Right lobe of liver (tissue), 6 donors: ENCODE measurements at places on chromosomes 2 and 18.

GRCh38 chr2:61181382-61182058 lies 19.5 kb downstream of the C2orf74 start:
- DNase-seq = no peak

DNA sequence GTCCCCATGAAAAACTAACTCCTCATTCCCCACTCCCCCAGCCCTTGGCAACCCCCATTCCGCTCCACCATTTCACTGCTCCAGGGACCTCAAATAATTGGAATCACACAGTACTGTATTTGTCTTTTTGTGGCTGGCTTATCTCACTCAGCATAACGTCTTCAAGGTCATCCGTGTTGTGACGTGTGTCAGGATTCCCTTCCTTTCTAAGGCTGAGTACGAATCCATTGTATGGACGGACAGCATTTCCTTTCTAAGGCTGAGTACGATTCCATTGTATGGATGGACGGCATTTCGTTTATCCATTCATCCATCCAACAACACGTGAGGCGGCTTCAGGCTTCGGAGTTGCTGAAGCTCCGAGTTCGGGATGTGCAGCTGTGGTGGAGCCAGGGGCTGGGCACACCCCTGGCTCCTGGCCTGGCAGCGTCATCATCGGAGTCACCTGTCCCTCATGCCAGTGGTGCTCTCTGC lies 1.2 kb upstream of the ASB1 start:
- no peak for DNase-seq

- DNase-seq = no peak
Observed at GRCh38 chr2:225693259-225693658, 293.7 kb downstream of the NYAP2 start.

DNA sequence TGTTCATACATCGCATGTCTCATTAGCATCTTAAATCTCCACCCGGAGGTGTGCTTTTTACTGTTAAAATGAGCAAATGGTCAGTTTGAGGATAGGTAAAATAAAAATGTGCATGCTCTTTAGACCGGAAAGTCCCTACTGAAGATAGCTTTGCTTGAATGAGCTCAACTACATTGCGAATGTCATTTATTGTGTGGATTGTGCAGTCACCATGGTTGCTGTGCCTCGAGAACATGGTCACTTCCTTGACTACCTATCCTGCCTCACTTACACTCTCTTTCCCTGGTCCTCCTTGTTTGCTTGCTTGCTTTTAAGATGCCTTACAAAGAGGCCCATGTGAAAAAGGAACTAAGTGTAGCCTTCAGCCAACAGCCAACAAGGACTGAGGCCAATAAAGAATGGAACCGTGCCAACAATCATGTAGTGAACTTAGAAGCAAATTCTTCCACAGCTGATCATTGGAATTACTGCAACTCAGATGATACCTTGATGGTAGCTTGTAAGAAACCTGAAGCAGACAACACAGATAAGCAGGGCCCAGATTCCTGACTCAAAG lies 72.2 kb upstream of the BARD1 start:
- no peak for DNase-seq

DNA sequence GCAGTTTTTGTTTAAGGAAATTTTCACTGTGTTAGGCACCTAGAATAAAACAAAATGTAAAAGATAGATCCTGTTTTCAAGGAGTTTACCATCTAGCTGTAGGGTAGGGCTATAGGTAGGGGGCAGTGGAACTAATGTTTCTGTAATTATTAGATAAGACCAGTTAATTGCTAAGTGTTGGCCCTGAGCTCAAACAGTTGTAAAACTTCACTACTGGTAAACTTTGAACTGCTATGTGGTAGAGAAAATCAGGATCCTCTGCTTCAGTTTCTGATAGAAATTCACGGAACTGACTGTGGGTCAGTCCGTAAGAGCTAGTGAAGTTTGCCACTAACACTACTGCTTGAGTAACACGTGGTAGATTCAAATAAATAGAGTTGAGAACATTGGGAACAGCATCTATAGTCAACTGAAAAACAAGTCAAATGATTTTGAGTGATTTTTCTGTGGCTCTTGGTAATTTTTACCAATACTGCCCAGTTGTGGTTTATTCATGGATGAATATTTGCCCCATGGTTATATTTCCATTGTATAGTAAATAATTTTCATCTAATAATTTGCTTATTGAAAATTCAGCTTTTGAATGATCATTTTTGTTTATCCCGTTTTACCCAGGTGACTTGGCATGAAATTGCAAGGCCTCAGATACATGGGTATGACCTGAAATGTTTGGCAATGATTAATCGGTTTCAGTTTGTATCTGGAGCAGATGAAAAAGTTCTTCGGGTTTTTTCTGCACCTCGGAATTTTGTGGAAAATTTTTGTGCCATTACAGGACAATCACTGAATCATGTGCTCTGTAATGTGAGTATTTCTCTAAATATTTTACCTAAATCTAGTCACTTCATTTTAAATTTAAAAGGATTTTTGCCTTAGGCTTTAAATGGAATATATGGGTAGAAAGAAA lies 26.4 kb downstream of the ELP2 start:
- DNase-seq = no peak

DNA sequence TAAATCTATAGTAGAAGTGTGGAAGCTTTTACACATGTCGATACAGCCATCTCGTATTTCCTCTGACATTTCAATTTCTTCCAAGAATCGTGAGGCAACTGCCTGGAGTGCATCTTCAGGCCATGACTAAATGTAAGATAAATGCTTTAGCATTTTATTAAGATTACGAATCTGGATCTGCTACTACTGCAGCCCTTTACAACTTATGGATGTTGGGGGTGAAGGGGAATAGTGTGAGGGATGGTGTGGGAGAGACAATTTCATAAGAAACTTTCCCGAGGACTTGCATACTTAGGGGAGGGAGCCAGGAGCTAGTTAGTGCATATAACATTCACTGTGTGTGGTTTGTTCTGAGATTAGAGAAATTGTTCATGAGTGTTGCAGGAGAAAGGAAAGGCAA lies 204.8 kb downstream of the SLC39A10 start:
- DNase-seq = no peak

DNA sequence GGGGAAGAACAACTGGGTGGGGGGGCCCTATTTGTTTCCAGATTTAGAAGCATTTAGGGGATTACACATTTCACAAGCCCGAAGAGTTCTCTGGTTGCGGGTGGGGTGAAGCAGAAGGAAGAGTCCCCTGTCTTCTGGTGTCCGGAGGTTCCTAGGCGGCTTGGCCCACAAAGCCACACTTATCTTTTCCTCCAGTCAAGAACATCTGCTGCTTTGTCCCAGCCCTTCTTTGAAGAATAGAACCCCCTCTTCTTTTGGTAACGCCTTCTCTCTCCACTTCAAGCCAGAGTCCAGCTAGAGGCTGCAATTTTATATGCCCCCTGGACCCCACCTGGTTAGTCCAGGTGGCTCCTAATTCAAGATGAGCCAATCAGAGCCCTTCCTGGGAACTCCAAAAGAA lies 15.8 kb downstream of the BOLA3 start:
- DNase-seq = no peak

DNA sequence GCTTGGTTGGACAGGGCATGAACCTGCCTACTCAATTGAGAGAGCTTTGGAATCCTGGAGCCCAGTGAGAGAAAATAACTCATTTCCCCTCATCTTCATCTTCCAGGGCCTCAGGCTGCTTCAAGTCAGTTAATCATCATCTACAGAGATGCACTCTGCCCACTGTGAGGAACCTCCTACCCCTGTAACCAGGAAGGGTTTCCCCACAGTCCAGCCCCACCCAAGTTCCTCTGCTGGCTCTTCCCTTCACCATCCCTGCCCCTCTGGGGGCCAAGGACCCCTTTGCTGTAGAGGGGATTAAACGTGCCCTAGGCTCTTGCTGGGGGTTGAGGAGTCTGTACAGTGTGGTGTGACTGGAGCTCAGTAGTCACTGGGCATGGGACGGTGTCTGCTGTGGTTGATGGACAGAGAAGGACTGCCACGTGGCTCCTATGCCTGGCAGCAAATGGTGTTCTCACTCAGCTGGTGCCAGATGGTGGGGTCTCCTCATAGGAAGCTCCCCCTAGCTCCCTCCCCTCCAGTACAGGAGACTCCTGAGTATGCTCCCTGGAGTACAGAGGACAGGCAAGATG lies 29.5 kb upstream of the LGALSL start:
- DNase-seq = no peak

- no peak for DNase-seq
Observed at GRCh38 chr2:41947701-41948396, 100.0 kb upstream of the PKDCC start.

DNA sequence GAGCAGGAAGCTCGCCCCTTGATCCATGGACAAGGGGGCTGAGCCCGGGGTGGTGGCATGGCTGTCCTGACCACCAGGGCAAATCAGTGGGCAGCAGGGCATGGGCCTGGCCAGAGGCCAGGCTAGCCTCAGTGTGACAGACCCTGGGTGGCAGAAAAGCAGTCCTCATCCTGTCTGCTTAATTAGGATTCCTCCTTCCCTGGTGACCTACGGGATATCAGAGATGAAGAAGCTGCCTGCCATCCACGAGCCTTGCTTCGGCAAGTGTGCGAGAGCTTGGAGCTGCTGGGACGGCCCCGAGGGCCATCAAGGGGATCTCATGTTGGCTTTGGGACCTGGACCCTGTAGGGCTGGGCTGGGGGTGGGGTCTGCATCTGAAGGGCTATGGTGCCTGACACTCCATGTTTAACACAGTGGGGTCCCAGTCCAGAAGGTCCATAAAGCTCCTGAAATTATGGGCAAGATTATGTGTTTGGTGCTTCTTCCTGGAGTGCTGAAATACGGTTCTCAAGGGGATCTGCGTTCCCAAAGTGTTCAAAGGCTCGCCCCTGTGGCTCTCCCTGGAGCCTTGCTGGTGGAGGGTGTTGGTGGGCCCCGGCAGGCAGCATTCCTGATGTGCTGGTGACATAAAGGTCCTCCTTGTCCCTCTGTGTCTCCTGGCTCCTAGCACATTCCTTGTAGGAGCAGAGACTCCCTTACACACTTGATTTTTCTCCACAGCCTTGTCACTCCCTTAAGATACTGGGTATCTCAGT lies 52.6 kb downstream of the KCNIP3 start:
- no peak for DNase-seq
